ENCODE measurements at places on chromosomes 7 and 10. TPM values are rescaled to one million over a fixed set of nuclear protein-coding genes. Genes with fewer than 3 reads are reported as not detected.

- no peaks in the 10 kb centered on the region for H3K4me1 ChIP-seq
- H3K36me3 ChIP-seq = no peaks in the 10 kb centered on the region
- no peak overlapping the region for H3K4me3 ChIP-seq
- H3K27me3 ChIP-seq = peaks cover 24% of the 10 kb centered on the region
- no peak for DNase-seq
Measured at GRCh38 chr10:84608126-84608525, 279.7 kb downstream of the CCSER2 start.

- no peak for DNase-seq
- no peaks in the 10 kb centered on the region for H3K27me3 ChIP-seq
- H3K27ac ChIP-seq = no peak overlapping the region
- H3K36me3 ChIP-seq = no peaks in the 10 kb centered on the region
- H3K4me3 ChIP-seq = no peak overlapping the region
Measured at GRCh38 chr7:135390829-135391228, 119.1 kb downstream of the CNOT4 start.

- peak within 1 kb of the TSS; percentile 92 for H3K27ac ChIP-seq
- H3K4me3 ChIP-seq = peak within 1 kb of the TSS; percentile 36
- H3K4me1 ChIP-seq = peaks cover 33% of the 10 kb centered on the region
- DNase-seq = peak; percentile 86
Measured at GRCh38 chr7:100585511-100586265, at the start of gene LRCH4. Gene LRCH4, minus strand, starts transcription at chr7:100586129. Its CDS starts 29 bp downstream, at chr7:100586100.

Gene EIF5AL1
- total RNA-seq = 0.27 TPM

GRCh38 chr10:72088889-72089575, 681 bp upstream of the SPOCK2 start:
- peaks cover 46% of the 10 kb centered on the region for H3K27me3 ChIP-seq
- no peak for DNase-seq
- no peak overlapping the region for H3K27ac ChIP-seq
- no peaks in the 10 kb centered on the region for H3K36me3 ChIP-seq

- peak overlapping the region; percentile 23 for H3K27ac ChIP-seq
- H3K4me3 ChIP-seq = peak overlapping the region; percentile 31
- H3K27me3 ChIP-seq = no peaks in the 10 kb centered on the region
- no peaks in the 10 kb centered on the region for H3K4me1 ChIP-seq
Measured at GRCh38 chr7:141975806-141976523, 2.4 kb upstream of the TAS2R38 start.

GRCh38 chr10:76082956-76083355, 651.5 kb downstream of the LRMDA start:
- H3K4me3 ChIP-seq = no peak overlapping the region
- DNase-seq = no peak
- H3K36me3 ChIP-seq = no peaks in the 10 kb centered on the region
- no peak overlapping the region for H3K27ac ChIP-seq
- H3K4me1 ChIP-seq = peaks cover 14% of the 10 kb centered on the region

GRCh38 chr10:63129888-63130287, 3.2 kb upstream of the NRBF2 start:
- no peak for DNase-seq
- H3K4me3 ChIP-seq = no peak overlapping the region
- no peaks in the 10 kb centered on the region for H3K36me3 ChIP-seq
- no peak overlapping the region for H3K27ac ChIP-seq
- H3K27me3 ChIP-seq = no peaks in the 10 kb centered on the region

Gene SLC29A4
- total RNA-seq = 22.3 TPM

DNA sequence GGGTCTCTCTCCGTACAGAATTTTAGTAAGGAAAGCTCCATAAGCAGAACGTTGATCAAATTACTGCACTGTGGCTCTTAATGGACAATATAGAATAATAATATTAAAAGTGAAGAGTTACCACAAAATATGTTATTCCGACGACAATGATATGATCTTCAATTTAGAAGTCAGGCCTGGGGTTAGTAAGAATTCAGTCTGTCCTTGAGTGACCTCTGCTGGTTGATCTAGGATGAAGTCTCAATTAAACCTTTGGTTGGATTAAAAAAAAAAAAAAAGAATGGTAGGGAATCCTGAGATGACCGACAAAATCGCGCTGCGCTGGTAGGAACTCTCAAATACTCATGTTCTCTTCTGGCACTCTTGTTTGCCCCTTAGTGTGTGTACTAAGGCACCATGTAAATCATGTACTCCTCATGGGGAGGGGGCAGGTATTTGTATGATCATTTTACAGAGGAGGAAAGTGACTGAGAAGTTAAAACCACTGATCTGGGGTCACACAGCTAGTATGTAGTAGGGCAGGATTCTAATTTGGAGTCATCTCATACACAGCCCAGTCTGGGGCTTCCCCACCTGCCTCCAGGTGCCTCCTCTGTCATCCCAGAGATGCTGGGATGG, 161.3 kb upstream of the NPVF start:
- H3K4me3 ChIP-seq = no peak overlapping the region
- no peaks in the 10 kb centered on the region for H3K27me3 ChIP-seq
- H3K36me3 ChIP-seq = no peaks in the 10 kb centered on the region
- H3K4me1 ChIP-seq = peaks cover 18% of the 10 kb centered on the region

Gene DNAJB9
- total RNA-seq = 83.9 TPM

All from hepatocyte (in vitro differentiated cells).